ENCODE measurements at places on chromosomes 4 and X.

- no peak for DNase-seq
These were observed 214.0 kb upstream of the NHS start for GRCh38 chrX:17160975-17161374.

DNA sequence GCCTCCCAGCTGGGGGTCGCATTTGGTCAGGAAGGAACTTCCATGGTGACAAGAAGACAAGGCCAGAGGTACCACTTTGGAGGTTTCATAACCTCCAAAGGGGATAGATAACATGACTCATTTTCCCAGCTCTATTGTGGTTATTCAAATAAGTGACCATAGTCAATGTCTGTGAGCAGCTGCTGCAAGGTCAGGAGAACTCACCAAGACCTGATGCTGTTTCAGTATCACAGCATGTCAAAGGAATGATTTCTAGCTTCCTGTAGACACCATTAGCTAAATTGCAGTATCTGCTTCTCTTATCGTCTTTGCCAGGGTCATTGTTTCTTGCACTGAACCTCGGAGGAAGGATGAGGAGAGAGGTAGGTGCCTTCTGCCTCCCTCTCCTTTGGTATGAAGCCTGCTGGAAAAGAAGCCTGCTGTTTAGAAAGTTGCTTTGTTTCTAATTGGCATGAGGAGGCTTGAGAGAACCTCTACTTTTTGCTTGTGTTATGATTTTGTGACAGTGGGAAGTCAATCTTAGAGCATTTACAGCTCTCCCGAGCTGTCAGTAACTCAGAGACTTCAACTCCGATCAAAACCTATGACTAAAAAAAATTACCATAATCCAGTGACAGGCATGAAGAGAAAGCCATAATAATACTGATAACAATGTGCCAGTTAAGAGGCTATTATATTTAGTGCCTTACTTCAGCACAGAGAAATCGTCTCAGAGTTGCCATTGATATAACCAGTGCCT lies 38.0 kb upstream of the GATB start:
- no peak for DNase-seq

DNA sequence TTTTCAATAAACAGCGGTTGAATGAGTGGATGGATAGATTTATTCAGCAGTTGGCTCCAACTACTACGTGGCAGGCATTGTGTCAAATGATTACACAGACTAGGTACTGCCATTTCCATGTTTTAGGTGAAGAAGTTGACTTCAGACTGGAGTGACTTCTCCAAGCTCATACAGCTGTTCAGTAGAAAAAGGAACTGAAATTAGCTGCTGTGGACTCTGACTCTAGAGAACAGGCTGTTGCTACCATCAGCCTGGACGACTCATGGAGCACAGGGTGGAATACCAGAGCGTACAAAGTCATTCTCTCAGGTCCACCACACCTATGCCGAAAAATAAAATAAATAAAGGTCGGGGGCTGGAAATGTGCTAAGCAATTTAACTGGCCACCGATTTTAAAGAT lies 45.3 kb downstream of the TENM3 start:
- no peak for DNase-seq

GRCh38 chrX:73977542-73978169 lies 326.3 kb upstream of the ZCCHC13 start:
- DNase-seq = peak; percentile 84
